ENCODE measurements at places on chromosomes 7 and 10.

DNA sequence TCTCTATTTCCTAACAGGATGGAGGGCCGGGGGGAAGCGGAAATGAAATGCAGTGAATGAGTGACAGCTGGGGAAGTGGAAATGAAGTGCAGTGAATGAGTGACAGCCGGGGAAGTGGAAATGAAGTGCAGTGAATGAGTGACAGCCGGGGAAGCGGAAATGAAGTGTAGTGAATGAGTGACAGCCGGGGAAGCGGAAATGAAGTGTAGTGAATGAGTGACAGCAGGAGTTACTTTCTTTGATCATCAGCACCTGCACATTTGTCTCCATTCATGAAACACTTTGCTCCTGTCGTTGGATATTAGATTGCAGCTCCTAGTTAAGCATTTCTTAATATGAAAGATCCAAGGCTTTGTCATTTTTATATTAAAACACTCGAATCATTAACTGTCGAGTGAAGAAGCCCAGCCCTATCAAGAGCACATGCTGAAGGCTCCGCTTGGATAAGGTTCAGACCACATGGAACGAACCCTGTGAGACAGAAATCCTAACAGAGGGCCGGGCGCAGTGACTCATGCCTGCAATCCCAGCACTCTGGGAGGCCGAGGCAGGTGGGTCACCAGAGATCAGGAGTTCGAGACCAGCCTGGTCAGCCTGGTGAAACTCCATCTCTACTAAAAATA, 406.0 kb upstream of the ADARB2 start:
- DNase-seq = no peak

DNA sequence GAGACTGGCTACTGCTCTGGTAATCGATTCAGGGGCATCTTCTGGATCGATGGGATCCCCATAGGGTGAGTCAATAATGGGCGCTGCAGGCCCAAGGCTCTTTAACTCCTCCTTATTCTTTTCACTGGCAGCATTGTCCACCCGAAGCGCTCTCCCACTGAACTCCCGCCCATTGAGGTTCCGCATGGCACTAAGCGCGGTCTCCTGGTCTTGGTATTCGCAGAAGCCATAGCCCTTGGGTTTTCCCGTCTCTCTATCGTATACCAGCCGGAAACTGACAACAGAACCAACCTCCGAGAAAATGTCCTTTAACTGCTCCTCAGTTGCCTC, 285 bp downstream of the CSTF2T start:
- no peak for DNase-seq

DNA sequence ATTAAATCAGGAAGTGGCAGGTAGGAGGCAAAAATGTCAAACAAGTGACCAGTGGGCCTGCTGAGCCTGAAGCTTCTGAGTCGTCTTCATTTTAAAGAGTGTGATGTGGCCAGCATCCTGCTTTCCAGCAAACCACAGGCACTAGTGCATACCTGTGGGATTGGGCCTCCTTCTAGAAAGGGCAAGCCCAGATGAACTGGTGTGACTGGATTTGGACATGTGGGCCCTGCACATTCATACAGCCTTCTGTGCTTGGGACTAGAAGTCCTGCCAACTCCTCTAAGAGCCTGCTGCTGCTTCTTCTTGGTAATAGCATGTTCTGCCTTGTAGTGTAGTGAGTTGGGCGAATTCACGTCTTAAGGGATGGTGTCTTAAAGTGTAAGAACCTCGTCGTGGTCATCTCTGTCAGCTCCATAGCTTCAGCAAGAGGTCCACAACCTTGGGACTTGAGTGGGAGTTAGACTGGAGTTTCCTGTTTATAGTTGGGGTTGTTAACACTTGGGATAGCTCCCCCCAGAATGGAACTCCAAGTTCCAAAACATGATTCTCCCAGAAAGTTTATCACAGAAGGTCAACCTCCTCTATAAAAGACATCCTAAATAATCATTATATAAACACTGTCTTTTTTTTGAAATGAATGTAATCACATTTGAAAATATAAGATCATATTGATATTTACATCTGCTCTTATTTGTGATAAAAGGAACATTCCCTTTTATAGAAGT, 11.2 kb downstream of the BMPER start:
- DNase-seq = no peak

- no peak for DNase-seq
Observed at GRCh38 chr10:58465629-58466028, 47.0 kb upstream of the BICC1 start.

DNA sequence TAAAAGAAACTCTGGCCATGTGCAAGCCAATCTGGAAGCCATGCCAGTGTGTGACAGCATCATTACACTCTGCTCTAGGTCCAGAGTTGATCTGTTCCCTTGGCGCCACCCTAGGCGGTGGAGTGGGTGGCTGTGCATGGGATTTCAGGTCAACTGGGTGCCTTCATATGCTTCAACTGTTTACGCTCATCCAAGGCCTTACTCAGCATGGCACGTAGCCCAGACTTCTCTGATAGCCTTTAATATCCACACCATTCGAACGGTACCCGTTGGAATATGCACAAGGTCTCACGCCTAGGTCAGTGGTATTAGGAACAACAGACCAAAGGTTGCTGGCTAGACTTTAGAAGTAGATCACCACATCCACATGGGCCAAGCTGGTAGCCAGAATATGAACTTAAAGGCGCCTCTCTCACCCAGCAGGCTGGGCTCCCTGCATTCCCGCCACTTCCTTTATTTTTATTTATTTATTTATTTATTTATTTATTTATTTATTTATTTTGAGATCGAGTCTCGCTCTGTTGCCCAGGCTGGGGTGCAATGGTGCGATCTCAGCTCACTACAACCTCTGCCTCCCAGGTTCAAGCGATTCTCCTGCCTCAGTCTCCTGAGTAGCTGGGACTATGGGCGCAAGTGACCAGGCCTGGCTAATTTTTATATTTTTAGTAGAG, 18.7 kb upstream of the ACHE start:
- DNase-seq = no peak

DNA sequence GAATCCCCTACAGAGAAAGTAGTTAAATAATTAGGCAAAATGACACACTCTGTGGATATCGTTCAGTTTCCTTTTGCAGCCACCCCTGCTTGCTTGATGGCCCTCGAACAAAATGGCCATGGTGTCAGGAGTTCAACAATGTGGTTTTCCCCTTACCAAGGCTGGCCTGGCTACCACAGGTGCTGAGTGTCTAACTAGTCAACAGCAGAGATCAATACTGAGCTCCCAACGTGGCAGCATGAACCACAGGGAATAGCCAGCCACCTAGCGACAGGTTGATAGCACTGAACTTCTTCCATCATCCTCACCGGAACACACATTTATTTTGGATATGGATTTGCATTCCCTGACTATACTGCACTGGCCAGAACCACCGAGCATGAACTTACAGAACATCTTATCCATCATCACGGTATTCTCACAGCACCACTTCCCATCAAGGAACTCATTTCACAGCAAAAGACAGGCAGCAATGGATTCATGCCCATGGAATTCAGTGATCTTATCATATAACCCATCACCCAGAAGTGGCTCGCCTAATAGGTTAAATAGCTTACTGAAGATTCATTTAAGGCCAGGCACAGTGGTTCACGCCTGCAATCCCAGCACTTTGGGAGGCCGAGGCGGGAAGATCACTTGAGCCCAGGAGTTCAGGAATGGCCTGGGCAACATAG, 6.3 kb downstream of the C10orf67 start:
- DNase-seq = no peak

DNA sequence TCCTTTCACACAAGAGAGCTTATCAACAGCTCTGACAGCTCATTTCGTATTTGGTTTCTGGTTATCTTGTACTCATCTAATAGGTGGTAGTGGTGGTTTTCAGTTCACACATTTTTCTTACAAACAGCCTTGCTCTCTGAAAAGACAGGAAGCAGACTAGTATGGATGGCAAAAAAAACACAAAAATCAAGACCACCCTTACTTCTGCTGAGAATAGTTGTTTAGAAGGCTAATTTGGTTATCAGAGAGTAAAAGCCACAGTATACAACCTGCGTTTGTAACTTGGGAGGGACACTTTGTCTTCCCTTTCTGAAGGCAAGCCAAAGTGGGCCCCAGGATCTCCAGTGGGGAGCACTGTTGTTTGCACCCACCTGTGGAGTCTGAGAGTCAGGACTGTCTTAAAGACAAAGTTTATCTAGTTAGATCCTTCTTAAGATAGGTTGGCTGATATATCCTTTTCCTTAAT, 68.0 kb downstream of the PIP4K2A start:
- DNase-seq = no peak

- DNase-seq = peak; percentile 70
Observed at GRCh38 chr10:93080350-93081046, 6.8 kb downstream of the CYP26A1 start.

- no peak for DNase-seq
Observed at GRCh38 chr7:6278749-6279310, 6.4 kb upstream of the CYTH3 start.

GRCh38 chr7:46909601-46910051, 672.3 kb downstream of the TNS3 start:
- no peak for DNase-seq

- DNase-seq = no peak
Observed at GRCh38 chr7:101813402-101814019, 3.9 kb upstream of the CUX1 start.

GRCh38 chr7:143510854-143511592, 33.4 kb downstream of the TAS2R41 start:
- DNase-seq = no peak

- no peak for DNase-seq
Observed at GRCh38 chr7:9921326-9921725, 1052.3 kb upstream of the PHF14 start.

Data from activated naive CD4-positive, alpha-beta T cell treated with anti-CD3 and anti-CD28 coated beads for 36 hours (primary cell).